ENCODE measurements at places on chromosomes 6 and 20. TPM values are rescaled to one million over a fixed set of nuclear protein-coding genes. Genes with fewer than 3 reads are reported as not detected.

The GHRH gene
- not detected for total RNA-seq

The BNIP5 gene
- total RNA-seq, result not detected

The MAK gene
- total RNA-seq, result 0.13 TPM

The FAM209B gene
- total RNA-seq, result 0.42 TPM

The APOBEC2 gene
- total RNA-seq, result not detected

The GABRR1 gene
- not detected for total RNA-seq

The DDX43 gene
- total RNA-seq, result not detected

The RHAG gene
- total RNA-seq, result 0.07 TPM

The SLC17A2 gene
- total RNA-seq, result not detected

The CLIC5 gene
- total RNA-seq, result not detected

The LY6G5C gene
- total RNA-seq, result 1.9 TPM

The RPS18 gene
- 2,552 TPM for total RNA-seq

The ARHGAP18 gene
- 4.2 TPM for total RNA-seq

The CHMP4B gene
- total RNA-seq, result 178 TPM

The ZSCAN23 gene
- not detected for total RNA-seq

The BTN1A1 gene
- not detected for total RNA-seq

The PDE10A gene
- 32.3 TPM for total RNA-seq

The SLC12A5 gene
- total RNA-seq, result 17.7 TPM

The NRN1 gene
- 0.76 TPM for total RNA-seq

The PRL gene
- not detected for total RNA-seq

The C6orf58 gene
- total RNA-seq, result 0.24 TPM

Measured in A549 treated with DMSO at 1 μM for 4 hours (cell line).